IPS DF 6.9 (cell line): ENCODE measurements at places on chromosomes 13 and 19.

DNA sequence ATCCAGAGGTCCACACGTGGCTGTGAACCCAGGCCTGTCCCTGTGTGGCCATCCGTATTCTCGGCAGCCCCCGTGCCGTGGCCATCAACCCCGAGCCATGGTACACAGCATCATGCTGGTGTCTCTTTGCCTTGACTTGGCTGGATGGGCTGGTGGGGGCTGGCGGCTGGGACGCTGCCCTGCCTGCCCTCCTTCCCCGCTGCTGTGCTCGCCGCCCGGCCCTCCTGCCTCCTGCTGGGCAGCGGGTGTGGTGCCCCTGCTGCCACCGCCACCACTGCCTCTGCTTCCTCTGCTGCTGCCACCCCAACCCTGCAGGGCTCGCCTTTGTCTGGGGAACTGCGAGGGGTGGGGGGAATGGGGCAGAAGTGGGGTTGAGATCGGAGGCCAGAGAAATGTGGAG is 19.7 kb upstream of the EHD2 start:
- DNase-seq: no peak

GRCh38 chr19:29535214-29535831 is 9.5 kb downstream of the VSTM2B start:
- no peak for DNase-seq

- DNase-seq: no peak
Measured at GRCh38 chr13:25873242-25873612, 178.6 kb downstream of the SHISA2 start.

DNA sequence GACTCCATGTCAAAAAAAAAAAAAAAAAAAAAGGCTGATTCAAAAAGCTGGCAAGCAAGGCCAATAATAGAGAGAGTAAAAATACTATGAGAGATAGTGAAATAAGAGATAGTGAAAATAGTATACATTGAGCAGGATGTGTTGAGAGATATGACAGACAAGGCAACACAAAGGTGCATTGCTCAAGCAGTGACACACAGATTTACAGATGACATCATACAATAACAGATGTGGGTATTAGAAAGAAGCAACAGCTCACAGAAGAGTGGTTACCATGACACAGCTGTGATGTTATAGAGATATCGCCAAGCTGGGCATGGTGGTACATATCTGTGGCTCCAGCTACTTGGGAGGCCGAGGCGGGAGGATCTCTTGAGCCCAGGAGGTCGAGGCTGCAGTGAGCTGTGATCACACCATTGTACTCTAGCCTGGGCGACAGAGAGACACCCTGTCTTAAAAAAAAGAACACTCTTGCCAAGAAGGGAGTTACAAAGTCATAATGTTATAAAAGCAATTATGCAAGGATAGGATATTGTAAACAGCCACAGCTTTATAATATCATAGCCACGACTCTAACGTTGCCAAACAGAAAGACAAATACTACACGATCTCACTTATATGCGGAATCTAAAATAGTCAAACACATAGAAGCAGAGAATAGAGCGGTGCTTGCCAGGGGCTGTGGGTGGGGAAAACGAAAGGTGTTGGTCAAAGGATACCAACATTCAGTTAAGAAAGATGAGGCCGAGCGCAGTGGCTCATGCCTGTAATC is 10.3 kb downstream of the TNFSF9 start:
- DNase-seq: no peak

DNA sequence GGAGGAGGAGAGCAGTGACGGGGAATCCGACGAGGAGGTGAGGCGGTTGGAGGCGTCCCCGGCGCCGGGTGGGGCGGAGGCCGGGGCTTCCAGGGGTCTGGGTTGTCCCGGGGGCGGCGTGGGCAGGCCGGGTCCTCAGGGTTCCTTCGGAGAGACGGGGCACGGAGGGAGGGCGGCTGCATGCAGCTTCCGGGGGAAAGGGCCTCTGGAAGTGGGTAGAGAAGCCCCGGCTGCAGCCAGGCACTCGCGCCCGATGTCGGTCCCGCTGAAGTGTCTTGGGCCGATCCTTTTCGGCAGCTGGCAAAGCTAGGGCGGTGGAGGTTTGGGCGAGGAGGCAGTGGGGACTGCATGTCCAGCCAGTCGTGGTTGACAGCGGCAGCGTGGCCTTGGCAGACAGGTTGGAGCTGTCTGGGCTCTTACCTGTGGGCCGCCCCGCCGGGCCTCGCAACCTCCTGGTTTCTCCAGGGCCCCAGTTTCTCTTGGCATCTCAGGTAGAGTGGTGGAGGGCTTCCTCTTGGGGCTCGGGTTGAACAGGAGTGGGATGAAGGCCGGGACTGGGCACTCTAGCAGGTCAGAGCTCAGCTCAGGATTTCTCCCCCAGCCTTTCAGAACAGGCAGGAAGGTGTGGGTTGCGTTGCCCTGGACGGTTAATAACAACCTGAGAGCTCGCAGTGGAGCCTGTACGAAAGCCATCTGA is 690 bp downstream of the KMT2B start:
- DNase-seq: no peak

DNA sequence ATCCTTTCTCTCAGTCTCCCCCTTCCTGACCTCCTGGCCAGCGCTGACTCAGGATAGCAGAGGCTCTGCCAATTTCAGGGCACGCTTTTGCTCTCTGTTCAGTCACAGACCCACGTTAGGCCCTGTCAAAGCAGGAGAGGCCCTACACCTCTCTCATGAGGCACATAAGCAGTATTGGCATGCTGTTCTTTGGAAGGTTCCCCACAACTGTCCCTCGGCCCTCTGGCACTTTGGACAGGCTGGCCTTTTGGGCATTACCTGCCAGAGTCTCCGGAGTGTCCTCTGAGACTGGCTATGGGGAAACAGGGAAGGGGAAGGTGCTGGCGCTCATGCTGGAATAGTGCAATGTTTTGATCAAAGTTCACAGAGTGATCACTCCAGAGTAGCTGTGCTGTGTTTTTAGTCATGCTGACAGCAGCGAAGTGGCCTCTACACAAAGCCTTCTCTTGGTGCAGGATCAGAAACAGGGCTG is 23.7 kb upstream of the UBE2L5 start:
- no peak for DNase-seq

GRCh38 chr19:11264452-11265176 is 2.3 kb upstream of the DOCK6 start:
- DNase-seq: no peak

- no peak for DNase-seq
Measured at GRCh38 chr13:32895296-32895695, 120.9 kb upstream of the KL start.

DNA sequence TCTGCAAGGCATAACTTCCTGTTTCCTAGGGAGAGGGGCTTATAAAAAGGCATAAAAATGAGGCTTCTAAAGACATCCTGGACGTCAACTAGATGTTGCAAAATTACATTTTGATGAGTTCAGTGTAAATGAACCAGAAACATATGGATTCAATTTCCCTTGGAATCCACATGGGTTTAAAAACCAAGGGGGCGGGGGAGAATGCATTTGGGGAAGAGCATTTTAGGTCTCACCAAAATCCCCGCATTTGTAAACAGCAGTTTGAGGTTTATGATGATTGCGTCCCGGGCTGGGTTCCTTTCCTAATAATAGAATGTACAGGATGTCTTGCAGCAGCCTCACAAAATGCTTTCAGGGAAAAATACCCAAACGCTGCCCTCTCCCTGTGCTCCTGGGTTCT is 407.8 kb downstream of the ZNF536 start:
- no peak for DNase-seq

GRCh38 chr13:68076046-68076445 is 845.9 kb upstream of the PCDH9 start:
- no peak for DNase-seq

DNA sequence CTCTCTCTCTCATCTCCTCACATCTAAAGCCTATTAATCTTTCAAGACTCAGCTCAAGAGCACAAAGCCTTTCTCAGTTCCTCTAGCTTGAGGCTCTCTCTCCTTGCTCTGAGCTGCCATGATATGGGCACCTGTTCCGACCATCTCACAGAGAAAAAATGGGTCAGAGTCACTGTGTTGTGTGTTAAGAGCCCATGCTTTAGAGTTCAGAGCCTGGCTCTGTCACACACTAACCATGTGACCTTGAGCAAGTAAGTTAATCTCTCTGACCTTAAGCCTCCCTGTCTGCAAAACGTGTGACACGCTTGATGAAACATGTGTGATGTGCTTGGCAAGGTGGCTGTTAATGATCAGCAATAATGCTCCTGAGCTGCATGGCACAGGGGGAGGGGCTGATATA is 245.2 kb downstream of the DLEU7 start:
- no peak for DNase-seq

- DNase-seq: no peak
Measured at GRCh38 chr13:25244123-25244522, 43.2 kb downstream of the MTMR6 start.

DNA sequence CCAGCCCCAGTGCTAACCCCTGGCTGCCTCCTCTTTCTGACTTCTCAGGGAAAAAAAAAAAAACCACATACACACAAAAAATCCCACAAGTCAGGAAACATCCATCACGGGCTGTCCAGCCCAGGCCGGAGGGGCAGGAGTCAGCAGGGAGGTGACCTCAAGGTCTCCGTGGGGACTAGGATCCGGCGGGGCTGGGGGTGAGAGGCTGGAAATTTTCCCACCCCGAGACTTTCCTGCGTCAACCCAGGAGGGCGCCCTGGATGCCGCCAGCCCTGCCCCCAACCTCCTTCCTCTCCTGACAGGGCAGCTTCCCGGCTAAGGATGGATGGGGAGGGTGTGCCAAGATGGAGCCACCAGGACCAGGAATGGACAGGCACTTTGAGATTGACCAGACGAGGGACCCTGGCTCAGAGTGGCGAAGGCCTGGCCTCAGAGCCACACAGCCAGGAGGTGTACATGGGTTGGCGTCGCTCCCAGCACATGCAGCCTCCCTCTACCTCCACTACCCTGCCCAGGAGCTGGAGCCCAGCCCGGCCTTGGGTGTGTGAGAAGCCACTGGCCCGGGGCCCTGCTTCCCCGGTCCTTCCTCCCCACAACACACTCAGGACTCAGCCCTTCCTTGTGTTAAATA is 33.3 kb downstream of the BLOC1S3 start:
- DNase-seq: no peak

DNA sequence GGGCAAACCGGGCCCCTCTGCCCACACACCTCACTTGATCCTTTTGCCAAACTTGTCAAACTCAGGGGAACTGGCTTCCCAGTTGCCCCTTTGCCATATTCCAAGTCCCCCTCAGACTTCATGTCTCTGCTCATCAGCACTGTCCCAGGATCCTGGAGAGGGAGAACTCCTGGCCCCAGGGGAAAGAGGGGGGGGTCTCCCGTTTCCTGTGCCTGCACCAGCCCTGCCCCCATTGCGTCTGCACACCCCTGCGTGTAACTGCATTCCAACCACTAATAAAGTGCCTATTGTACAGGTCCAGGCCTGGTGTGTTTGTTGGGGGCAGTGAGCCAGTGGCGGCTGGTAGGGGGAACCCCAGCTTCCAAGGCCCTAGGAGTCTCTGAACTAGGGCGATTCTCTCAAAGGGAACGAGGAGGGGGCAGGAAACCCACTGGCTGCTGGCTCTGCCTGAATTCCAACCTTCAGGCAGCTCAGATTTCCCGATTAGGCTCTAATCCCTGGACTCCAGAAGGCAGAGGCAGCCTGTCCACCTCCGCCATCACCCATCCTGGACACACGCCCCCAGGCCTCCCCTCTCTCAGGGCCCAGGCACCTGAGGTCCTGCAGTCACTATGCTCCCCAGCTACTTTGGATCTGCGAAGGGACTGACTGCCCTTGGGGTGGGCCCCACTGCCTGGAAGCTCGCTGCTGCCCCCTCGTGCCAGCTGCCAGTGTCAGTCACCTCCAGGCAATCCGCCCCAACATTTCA is 9.7 kb upstream of the ILF3 start:
- DNase-seq: peak; percentile 75

DNA sequence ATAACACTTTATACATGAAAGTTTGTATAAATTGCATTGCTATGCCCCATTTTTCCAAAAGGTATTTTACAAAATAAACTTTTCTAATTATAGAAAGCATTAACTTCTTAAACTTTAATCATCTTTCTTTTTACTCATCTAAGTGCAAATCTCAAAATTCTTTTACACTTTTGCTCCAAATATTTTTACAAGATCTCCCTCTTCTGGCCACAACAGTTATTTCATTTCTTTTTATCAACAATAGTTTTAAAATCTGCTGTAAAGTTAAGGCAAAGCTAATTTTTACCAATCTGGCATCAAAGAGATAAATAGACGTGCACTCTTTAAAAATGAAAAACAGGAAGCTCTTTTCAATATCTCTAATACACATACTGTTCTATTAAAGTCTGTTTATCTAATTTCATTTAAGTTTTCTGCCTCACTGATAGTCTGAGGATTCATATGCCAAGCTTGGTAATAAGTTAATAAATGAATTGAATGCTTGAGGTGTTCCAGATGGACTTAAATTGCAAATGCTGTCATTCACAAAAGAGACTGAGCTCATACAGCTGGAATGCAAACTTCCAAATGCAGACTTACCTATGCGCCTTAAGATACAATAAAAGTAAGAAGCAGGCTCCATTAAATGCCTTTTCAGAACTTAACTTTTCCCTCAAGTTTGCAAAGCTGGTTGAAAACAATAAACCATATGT is 583.0 kb upstream of the ATXN8OS start:
- DNase-seq: no peak

GRCh38 chr19:55486971-55487923 is 989 bp upstream of the SSC5D start:
- DNase-seq: no peak

DNA sequence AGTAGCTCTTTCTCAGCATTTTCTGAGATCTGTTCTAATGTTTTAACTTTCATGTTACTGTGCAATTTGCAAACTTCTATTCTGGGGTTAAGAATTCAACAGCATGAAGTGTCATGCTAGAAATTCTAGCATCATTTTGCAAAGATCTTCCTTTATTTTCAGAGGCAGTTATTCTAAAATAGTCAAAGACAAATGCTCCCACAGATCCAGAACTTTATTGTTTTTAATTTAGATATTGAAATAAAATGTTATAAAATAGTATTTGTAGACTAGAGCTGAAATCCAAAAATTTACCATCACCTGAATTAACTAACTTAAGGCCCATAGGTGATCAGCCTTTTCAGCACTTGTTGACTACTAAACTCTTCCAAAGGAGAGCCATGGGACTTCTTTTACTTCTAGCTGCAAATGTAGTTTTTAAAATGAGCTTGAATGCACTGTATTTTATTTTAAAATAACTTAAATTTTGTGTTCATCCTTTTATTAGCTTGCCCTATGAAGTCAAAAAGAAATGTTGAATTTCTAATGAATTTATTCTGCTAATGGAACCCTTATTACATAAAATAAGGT is 3.2 kb downstream of the MAB21L1 start:
- no peak for DNase-seq

DNA sequence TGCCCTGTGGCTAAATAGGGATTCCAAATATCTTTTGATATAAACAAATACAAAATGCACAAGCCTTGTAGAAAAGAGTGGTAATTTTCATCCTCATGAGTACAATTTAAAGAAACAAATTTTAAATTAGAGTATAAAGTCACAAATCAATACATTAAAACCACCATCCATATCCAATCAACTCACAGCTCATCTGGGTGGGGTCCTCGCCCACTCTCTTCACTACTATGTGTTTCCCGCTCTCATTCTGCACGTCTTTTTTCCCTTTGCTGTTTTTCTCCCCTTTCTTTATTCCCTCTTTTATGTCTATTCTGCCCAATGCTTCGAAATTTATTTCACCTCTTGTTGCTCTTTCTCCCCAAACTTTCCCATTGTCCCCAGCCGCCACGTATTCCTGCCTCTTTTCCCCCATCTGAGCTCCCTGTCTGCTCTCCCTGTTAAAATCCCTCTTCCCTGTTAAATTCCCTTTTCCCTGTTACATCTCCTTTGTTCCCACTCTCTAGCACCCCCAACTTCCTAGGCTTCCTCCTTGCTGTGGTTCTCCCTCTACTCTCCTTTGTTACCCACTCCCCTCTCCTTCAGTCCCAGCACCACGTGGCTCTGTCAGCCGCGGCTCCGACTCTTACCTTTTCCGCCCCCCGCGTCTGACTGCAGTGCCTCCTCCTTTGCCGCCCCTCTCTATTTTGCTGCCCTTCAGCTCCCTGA is 1.3 kb downstream of the ZNF616 start:
- DNase-seq: no peak
